ENCODE measurements at places on chromosomes 11 and 22. TPM values are rescaled to one million over a fixed set of nuclear protein-coding genes. Genes with fewer than 3 reads are reported as not detected.

- peak; percentile 66 for DNase-seq
These were observed 79.1 kb upstream of the KCNQ1OT1 start for GRCh38 chr11:2778630-2779498.

- no peak for DNase-seq
These were observed 127.3 kb downstream of the TENM4 start for GRCh38 chr11:79313530-79313913.

GRCh38 chr22:40238425-40239344 lies 61.0 kb downstream of the TNRC6B start:
- no peak for DNase-seq

LRRC74B gene
- polyA plus RNA-seq: 0.18 TPM

HOATZ gene
- polyA plus RNA-seq: 0.13 TPM

PTPRCAP gene
- 1.2 TPM for polyA plus RNA-seq

DCHS1 gene
- polyA plus RNA-seq: 48.1 TPM

MMP27 gene
- 0.11 TPM for polyA plus RNA-seq

OR2AG2 gene
- polyA plus RNA-seq: not detected
